PC-3 (cell line): ENCODE measurements at places on chromosomes 4 and X.
A peak's percentile ranks its signal among the peaks of the same experiment; 100 is the strongest.

GRCh38 chrX:99051639-99052038 is 1358.4 kb downstream of the PCDH19 start:
- no peak for DNase-seq

DNA sequence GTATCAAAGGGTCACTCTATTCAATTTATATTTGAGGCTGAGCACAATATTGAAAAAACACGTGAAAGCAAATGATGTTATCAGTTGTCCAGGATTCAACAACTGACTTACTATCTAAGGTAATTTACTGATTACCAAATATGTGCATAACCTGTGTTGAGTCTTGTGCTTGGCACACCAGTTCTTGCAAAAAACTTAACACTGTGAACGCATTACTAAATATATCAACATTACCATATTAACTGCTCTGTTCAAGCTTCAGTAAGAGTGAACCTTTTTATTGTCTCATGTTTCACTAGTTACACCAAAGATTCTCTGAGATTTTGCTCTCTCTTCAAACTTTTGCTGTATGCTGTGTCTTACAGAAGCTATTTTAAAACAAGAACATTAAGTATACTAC is 38.4 kb downstream of the PPARGC1A start:
- DNase-seq: no peak

DNA sequence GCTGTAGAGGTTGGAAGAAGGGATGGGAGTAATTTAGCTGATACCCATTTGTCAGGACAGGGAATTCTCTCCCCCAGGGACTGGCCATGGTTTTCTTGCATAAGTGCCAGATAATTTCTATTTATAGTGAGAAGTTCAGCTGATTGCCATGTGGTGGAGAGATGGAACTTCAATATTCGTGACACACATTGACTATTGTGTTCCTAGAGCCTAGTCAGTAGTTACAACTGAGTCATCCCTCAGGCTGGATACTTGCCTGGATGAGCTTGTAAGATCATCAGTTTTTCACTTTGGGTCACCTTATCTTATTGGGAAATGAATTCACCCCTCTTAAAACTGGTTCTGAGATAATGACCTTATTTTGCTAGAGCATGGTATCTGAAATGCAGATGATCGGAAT is 32.2 kb downstream of the CFAP299 start:
- DNase-seq: peak; percentile 69

GRCh38 chr4:47010347-47010911 is 17.0 kb upstream of the GABRA4 start:
- no peak for DNase-seq

GRCh38 chr4:92988301-92988700 is 684.5 kb downstream of the GRID2 start:
- no peak for DNase-seq

DNA sequence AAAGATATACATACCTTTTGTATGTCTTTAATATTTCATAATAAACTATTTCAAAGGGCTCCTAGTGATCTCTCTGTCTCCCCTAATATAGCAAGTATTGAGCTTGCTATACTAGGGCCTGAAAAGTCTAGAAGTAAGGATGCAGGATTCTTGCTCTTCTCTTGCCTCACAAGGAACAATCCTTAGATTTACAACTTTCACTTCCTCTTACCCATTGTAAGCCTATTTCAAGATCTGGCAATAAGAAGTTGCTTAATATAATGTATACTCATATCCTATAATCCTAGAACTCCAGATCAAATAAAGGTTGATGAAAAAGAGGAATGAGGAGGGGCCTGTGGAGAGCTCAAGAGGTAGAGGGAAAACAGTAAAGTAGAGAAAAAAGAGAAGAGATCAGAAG is 40.8 kb upstream of the CHRDL1 start:
- DNase-seq: no peak
